Body of pancreas (tissue), 4 donors: ENCODE measurements at places on chromosomes 6 and 20. TPM values are rescaled to one million over a fixed set of nuclear protein-coding genes. Genes with fewer than 3 reads are reported as not detected.
A peak's percentile ranks its signal among the peaks of the same experiment; 100 is the strongest.

Gene TGM3
- not detected for total RNA-seq

GRCh38 chr6:40395066-40395697 lies 192.0 kb downstream of the LRFN2 start:
- no peaks in the 10 kb centered on the region for H3K36me3 ChIP-seq
- no peak overlapping the region for H3K4me3 ChIP-seq
- no peaks in the 10 kb centered on the region for H3K27me3 ChIP-seq
- peak; percentile 80 for DNase-seq

DNA sequence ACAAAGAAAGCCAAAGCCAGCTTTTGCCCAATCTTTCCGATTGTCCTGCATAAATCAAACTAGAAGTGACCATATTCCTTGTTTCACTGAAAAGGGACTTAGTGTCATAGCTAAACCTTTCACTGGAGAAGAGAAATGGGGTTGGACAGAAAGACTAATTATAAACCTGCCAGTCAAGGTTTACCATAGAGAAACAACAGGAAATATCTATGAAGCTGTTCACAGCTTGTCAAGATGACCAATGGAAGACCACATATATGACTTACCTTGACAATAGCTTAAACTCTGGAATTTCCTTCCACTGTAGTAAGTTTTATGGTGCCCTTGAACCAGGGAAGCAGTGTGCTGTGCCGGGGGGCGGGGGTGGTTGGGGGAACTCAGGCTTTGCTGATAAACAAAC lies 107.7 kb upstream of the PHACTR1 start:
- no peaks in the 10 kb centered on the region for H3K36me3 ChIP-seq
- DNase-seq = no peak
- H3K4me1 ChIP-seq = no peaks in the 10 kb centered on the region
- no peak overlapping the region for H3K27ac ChIP-seq

GRCh38 chr6:41901882-41902519 lies 6.8 kb upstream of the USP49 start:
- no peak overlapping the region for H3K27ac ChIP-seq
- no peak overlapping the region for H3K4me3 ChIP-seq
- H3K27me3 ChIP-seq = no peaks in the 10 kb centered on the region

Gene RAB44
- 0.26 TPM for total RNA-seq

Gene MUCL3
- under 0.01 TPM for total RNA-seq

- H3K4me1 ChIP-seq = no peaks in the 10 kb centered on the region
- peak; percentile 76 for DNase-seq
- H3K36me3 ChIP-seq = no peaks in the 10 kb centered on the region
- H3K4me3 ChIP-seq = no peak overlapping the region
- no peaks in the 10 kb centered on the region for H3K27me3 ChIP-seq
- H3K27ac ChIP-seq = no peak overlapping the region
Observed at GRCh38 chr6:111642463-111643158, 36.9 kb upstream of the TRAF3IP2 start.

DNA sequence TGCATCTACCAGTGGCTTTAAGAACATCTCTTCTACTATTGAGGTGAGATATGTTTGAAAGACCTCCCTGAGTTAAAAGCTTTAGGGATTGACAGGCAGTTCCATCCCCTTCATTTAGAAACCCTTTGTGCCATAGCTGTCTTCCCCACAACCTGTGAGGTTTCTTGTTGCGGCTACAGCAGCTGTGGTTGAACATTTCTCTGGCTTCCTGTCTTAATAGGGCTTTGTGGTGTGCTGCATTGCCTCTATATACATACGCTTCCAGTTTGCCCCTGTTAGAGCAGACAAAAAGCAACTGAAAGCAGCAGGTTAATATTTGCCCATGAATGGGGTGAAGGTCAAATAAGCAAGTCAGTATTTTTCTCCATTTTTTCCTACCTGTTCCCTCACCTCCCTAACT lies 210.2 kb downstream of the TMEM200A start:
- H3K36me3 ChIP-seq = no peaks in the 10 kb centered on the region
- H3K27ac ChIP-seq = no peak overlapping the region
- H3K4me3 ChIP-seq = no peak overlapping the region
- H3K27me3 ChIP-seq = no peaks in the 10 kb centered on the region
- no peak for DNase-seq
